HS-27A (cell line): ENCODE measurements at places on chromosomes 11 and 22.

- DNase-seq = no peak
Observed at GRCh38 chr22:27130906-27131305, 473.5 kb downstream of the MIAT start.

- DNase-seq = no peak
Observed at GRCh38 chr22:39129746-39130145, 22.7 kb downstream of the CBX7 start.

DNA sequence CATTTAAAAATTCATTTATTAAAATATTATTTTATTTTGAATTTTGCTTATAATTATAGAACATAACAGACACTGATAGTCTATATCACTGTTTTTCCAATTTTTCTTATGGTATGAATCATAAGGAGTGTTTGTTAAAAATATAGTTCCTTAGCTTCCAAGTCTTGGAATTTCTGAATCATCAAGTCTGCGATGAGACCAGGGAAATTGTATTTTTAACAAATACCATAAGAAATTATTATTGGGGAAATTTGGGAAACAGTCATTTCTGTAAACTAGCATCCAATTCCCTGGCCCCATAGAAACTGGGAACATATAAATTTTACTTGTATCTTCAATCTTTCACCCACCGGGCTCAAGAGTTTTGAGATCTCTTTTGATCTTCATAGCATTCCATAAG is 38.0 kb upstream of the PICALM start:
- DNase-seq = no peak

- DNase-seq = no peak
Observed at GRCh38 chr11:59776210-59777066, 21.3 kb downstream of the STX3 start.

DNA sequence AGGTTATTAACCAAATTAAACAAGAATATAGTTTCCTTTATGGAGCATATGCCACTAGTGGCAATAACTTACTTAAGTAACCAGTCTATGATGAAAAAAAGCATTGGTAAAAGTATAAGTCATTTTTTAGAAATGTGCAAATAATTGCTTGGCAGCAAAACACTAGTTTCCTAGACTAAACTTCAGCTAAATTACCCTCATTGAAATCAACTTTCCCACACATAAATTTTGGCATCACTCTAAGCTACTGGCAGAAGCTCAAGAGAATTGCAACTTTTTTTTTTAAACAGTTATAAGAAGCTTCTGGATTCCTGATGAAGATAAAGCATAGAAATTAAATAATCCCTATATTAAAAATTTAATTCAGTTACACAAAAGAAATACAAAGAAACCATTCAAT is 12.5 kb downstream of the CCDC34 start:
- DNase-seq = no peak

- DNase-seq = no peak
Observed at GRCh38 chr11:71336996-71337754, 84.8 kb upstream of the SHANK2 start.

DNA sequence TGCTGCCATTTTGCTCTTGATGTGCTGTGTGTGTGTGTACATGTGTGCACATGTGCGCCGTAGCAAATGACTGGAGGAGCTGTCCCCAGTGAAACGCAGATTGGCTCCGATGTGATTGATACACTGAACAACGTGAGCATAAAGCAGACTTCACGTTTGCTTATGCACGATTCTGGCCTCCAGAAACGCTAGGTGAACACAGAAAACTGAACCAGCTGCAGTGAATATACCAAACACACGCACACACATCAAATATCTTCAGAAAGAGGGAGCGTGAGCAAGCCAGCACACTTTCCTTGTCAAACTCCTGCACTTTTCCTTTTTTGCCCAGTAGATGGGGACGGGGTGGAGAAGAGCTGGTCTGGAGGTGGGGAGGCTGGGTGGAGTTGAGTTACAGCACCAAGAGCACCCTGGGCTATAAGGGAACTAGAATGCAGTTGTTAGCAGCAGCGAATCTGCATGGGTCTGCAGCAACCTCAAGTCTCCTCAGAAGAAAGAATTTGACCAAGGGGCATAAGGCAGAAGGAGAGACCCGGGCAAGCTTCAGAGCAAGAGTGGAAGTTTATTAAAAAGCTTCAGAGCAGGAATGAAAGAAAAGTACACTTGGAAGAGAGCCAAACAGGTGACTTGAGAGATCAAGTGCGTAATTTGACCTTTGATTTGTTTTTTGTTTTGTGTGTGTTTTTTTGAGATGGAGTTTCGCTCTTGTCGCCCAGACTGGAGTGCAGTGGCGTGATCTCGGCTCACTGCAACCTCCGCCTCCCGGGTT is 77.8 kb upstream of the CADM1 start:
- DNase-seq = no peak

DNA sequence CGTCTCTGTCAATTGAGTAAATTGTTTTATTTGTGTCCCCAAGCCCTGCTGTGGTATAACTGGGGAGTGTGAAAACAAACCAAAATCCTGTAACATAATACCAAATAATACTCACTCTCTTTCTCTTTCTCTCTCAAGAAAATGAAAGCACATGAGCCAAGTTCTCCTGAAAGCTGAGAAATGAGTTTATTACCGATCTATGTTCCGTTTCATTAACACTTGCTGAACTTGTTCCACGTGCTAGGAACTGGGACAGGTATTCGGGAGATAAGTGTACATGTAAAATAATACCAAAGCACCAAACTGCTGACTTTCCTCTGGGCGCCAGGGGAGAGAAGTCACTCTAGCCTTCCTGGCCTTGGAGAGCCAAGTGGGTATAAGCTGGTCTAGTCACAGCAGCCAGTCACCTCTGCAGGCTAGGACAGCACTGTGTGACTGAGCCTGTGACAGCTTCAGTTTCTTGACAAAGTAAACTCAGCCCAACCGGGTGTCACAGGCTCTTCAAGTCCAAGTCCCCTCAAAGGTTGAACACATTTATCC is 23.1 kb downstream of the CD6 start:
- DNase-seq = no peak

DNA sequence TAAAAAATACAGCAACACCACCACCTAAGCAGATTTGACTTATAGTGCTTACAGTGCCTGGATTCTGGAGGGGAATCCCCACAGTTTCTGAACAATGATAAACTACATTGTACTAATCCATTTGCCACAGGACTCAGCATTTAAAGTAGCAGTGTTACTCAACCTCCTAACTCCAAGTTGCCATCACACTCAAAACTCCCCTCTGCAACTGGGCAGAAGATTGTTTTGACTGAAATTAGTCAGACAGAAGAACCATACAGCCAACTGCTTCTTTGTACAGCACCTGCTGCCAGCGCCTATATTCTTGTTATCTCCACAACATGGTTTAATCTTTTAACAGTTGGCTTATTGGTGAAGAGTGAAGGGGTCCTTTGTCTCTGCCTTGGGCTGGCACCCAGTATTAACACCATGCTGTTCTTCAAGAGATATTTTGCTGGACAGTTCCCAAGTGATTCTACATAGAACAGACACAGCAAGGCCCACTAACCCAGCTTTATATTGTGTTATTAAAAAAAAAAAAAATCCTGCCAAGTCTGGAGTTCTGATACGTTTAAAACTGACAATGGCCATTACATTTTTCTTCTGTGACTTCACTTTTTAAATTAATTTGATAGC is 273.2 kb downstream of the DCDC1 start:
- no peak for DNase-seq

GRCh38 chr22:18056161-18056666 is 21.6 kb upstream of the PEX26 start:
- no peak for DNase-seq

DNA sequence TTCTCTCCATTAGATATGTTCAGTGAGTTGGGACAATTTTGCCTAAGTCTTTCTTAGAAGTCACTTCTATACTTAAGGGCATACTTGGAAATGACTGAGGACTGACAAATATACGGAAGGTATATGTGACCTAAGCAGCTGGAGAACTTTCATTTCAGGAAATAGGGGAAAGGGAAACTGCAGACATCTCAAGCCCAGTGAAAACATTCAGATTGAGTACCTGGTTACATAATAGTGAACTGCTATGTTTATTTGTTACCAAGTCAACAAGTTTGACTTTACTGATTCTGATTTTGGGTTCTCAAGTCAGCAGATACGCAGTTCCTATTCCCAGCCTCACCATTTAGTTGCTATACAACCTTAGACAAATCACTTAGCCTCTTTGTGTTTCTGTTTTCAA is 1173.9 kb downstream of the LRRC4C start:
- no peak for DNase-seq

GRCh38 chr11:64933213-64933934 is 2.3 kb downstream of the GPHA2 start:
- no peak for DNase-seq

- no peak for DNase-seq
Observed at GRCh38 chr22:39528080-39528661, 4.4 kb downstream of the RPS19BP1 start.

GRCh38 chr11:63671322-63672155 is at the start of gene ATL3:
Gene ATL3, minus strand, starts transcription at chr11:63671376. Its CDS starts 41 bp downstream, at chr11:63671335.
- peak; percentile 99 for DNase-seq

DNA sequence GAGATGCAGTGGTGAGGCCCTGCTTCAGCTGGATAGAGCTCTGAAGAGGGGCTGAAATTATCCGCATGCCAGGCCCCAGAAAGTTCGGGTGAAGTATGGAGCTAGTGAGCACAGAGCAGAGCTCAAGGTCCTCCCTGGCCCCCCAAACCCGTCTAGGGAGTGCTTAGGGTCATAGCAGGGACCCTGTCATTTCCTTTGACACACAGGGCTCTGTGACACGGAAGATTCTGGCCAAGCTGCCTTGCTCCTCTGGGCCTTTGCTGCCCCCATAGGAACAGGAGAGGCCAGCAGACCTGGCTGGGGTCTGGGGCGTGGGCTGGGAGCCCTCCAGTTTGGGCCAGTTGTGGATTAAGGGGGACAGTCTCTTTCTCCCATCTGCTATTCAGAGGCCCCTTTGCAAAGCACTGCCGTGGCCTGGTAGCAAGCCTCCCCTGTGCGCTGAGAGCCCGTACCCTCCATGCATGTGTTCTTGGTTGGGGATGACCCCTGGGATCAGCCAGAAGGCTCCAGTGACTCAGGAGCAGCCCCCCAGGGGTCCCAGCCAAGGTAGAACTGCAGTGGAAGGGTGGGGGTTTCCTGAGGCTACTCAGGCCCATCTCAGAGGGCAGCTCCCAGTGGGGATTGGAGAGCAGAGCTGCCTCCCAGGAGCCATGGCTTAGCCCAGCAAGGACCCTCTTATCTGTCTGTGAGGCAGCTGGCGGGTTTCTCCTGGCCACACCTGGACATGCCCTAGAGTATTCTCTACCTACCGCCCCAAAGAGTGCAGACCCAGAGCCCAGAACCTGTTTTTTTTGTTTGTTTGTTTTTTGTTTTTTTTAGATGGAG is 42.3 kb downstream of the RNF141 start:
- DNase-seq = no peak

DNA sequence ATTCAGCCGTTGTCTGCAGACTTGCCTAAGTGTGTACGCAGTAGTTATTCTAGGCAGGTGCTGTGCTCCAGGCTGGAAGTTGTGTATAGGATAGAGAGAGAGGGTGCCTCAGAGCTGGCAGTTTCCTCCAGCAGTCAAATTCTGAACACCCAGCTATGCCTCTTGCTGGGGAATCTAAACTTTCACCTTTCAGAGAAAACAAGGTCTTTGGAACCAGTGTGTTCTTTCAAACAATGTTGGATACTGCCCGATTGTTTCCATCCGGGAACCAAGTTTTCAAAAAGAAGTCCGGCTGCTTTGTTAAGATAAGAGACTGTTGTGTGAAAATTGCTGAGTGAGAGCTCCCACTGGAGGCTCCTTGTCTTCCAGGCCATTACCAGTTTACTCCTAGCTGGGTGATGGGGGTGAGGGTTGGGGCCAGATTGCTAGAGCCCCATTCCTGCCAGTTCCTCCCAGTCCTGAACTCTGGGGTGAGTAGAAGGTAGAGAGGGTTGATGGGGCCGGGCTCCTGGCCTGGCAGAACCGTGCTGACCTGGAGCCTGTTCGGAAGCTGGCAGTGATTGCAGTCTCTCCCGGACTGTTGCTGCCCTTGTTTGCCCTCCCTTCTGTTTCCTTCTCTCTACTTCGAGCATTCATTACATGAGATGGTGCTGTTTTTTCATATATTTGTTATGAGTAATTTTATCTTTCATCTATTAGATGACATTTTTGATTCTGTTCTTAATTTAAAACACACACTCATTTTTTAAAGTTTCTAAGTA is 150.2 kb downstream of the TEAD1 start:
- DNase-seq = no peak

DNA sequence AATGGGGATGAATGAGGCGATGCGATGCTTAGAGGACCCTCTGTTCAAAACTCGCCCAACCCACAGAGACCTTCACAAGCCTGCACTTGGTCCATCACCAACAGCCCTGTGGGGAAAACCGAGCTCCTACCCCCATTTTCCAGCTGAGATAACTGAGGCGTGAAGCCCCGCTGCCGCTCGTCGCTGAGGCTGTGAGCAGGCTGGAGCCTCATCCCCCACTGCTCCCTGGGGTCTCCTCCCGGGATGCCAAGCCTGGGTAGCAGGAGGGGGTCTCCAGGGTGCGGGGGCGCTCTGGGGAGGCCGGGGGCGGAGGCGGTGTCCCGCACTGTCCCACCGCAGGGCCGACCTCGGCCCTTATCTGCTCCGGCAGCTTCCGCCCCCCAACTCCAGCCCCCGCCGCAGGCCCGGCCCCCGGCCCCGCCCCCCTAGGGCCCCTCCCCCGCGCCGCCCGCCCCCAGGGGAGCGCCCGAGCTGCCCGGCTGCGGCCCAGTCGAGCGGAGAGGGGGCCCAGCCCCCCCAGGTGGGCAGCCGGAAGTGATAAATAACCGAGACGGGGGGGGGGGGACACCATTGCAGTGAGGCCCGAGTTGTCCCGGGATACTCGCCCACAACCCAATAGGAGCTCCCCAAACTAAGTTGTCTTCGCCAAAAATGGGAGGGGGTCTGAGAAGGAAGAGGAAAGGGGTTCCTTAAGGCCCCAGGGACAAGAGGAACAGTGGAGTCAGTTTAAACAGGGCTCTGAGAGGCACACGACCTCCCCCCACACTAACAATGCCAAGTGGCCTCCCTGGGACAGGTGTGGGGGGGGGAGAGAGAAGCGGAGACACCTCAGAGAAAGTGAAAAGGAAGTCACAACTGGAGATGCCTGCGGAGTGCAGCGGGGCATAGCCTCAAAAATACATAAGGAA is 8.3 kb upstream of the SLC39A13 start:
- no peak for DNase-seq

DNA sequence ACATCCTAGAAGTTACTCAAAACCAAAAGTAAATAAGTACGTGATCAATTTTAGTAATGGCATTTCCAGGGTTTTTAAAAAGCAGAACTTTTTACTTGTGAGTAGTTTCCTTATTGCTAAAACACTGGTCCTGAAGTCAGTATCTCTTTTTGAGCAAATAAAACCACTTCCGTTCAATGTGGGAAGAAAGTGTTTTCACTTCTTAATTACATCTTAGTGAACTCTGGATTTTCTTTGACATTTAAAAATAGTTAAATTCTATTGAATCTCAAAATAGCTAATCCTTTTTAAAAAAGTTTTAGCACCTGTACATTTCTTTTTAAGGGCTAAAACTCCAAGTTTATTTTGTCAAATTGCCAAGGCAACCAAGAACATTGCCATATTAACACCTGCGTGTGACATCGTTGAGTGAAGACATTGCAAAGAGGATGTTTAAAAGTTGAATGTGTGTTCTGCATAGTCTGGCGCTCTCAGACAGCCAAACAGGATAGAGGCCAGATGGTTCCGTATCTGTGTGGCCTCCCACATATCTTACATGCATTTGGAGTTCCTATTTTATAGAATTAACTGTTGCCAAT is 17.2 kb upstream of the OR5B21 start:
- no peak for DNase-seq
